Globus pallidus (tissue), 1 donor: ENCODE measurements at places on chromosomes 12 and 14.

GRCh38 chr14:88588081-88588480 lies 25.2 kb downstream of the ZC3H14 start:
- no peak for DNase-seq

DNA sequence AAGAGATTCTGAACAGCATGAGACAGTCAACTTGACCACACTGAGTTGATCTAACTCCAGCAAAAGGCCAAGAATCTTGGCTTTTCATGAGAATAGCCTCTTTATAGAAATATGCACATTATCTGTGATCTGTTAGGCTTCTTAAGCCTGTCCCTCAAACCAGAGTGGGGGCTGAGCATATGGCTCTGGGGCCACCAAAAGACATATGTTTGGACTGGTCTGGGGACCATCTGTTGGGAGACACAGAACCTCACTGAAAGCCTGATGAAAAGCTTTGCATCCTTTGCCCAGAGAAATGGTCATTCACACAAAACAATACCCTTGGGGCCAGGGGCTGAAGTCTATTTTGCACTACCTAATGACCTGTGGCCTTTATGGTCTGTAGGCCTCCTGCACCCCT lies 165.3 kb upstream of the PRMT8 start:
- no peak for DNase-seq

DNA sequence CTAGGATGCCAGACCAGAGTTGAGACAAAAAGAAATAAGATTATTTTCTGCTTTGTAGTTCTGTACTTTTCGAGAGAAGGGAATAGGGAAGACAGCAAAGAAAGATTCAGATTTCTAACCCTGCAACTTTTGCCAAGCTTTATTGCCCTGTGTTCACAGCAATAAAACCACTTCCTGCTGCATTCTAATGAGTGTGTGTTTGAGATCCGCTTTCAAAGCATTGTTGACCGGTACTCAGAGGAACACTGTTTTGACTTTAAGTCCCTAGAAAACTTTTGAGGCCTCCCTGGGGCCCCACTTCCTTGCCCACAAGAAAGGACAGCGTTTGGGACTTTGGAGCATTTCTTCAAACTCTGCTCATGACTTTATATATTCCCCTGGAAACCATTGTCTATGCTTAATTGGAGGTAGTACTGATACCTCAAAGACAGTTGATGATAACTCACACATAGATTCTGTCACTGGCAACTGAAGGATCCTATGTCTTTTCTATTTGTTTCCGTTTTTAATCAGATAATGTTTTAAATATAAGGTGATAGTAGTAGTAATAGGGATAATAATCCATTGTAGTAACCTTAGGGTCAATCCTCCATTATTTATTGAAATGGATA lies 1.3 kb downstream of the RNASE6 start:
- DNase-seq = peak; percentile 30

GRCh38 chr12:131223171-131223761 lies 269.6 kb downstream of the ADGRD1 start:
- DNase-seq = no peak

GRCh38 chr12:27999521-27999920 lies 27.0 kb upstream of the PTHLH start:
- DNase-seq = no peak

DNA sequence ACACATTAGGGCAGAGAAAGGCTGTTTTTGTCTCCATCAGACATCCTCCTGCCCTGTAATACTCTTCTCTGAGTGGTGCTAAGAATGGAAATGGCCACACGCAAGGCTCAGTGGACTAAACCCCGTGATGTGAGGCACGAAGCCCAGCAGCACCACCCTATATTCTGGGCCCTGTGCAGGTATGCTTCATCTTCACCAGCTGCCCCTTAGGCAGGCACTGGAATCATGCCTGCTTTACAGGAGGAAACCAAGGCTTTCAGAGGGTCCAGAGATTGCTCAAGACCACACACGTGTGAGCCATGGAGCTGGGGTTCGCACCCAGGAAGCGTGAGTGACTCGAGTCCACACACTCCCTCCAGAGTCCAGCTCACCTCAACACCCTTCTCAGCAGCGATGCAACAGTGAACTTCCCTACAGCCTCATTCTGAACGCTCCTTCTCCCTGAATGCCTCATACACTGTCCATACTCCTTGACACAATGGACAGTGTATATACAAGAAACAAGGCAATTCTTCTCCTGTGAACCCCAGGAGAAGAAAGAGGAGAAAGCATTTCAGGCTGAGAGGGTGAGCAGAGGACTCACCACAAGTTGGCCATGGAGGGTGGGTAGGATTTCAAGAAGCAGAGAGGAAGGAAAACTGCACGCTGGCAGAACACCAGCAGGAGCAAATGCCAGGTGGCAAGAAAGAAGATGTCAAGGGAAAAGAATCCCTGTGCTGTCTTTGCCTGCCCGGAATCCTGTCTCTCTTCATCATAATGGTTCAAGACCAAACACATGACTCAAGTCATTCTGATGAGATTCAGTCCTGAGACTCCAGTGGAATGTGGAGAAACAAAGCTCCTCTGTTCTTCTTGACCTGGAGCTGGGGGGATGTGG lies 39.1 kb downstream of the NT5DC3 start:
- peak; percentile 34 for DNase-seq

DNA sequence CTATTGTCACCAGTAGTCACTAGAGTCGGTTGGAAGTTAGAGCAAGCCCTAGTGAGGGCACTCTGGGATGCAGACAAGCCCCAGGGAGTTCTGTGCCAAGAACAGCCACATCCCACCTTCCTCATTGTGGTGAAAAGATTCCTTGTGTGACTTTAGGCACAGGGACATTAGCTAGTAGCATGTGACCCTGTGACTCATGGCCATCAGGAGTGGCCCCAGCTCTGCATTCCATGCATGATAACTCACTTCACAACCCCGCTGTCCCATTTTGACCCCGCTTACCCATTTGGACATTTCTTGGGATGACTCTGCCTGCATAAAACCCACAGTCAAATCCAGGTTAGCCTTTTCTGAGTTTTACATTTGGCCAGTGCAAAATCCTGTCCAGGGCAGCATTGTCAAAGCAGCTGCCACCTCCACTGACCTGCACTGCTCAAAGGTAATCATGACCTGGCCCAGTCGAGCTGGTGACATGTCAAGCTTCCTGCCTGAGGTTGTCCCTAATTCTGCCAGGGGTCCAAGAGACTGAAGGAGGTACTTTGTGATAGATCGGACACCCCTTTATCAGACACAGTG lies 430.5 kb downstream of the DPF3 start:
- no peak for DNase-seq

DNA sequence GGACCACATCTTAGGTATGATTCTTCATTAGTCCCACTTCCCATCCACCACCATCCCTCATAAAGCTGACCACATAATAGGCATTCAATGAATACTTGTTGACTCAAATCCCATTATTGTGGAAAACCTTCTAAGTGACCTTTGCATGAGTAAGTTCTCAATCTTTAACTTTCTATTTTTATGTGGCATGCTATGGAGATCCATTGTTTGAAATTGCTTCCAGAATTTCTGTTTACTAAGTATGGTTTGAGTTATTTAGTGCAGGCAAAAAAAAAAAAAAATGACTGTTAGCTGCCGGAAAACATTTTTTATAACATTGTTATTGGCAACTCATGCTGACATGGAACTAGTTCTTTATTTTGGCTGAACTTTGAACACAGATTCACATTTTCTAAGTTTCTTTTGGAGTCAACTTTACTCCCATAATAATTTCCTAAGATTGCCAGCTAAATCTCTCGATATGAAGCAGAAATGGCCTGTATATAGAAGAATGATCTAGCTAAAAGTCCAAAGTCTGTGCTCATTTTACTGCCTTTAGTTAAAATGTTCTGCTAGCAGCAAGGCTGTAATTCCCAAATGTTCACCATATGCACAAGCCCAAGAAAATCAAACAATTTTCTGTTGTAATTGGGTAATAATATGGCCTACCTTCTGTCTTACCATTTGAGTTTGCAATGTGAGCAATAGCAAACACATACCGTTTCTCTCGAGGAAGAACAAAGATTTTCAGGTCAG lies 77.9 kb downstream of the PTGER2 start:
- no peak for DNase-seq

GRCh38 chr12:11578461-11578993 lies 70.9 kb upstream of the ETV6 start:
- DNase-seq = no peak

GRCh38 chr12:92292016-92292415 lies 146.4 kb upstream of the BTG1 start:
- DNase-seq = no peak

GRCh38 chr12:94676922-94677321 lies 26.6 kb upstream of the TMCC3 start:
- no peak for DNase-seq

- DNase-seq = no peak
Observed at GRCh38 chr12:117321572-117321971, 39.9 kb downstream of the NOS1 start.

GRCh38 chr12:29771786-29772185 lies 12.0 kb downstream of the TMTC1 start:
- peak; percentile 41 for DNase-seq

GRCh38 chr14:77593501-77593961 lies 22.9 kb downstream of the SPTLC2 start:
- no peak for DNase-seq
